ENCODE measurements at places on chromosomes 16 and 17. TPM values are rescaled to one million over a fixed set of nuclear protein-coding genes. Genes with fewer than 3 reads are reported as not detected.
A peak's percentile ranks its signal among the peaks of the same experiment; 100 is the strongest.

DNA sequence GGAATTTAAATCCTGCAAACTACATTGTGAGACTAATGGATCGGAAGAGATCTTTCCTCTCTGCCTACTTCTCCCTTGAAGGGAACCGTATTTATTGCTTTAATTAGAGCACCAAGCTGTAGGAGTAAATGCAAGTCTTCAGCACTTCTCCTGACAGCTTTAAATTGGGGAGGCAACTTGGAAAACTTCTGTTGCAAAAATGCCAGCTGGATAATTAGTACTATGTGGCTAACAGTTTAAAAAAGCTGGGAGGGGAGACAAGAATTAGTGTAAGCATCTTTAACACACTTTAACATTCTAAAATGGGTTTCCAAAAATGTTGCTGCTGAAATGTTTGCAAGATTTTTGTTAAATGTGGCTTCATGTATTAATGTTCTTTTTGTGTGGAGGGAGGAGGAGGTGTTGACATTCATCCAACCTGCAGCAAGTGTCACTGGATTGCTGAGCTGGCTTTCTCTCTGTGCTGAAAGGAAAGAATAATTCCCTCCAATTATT, 108.5 kb downstream of the PCTP start:
- DNase-seq, result no peak
- no peaks in the 10 kb centered on the region for H3K4me1 ChIP-seq
- no peak overlapping the region for H3K27ac ChIP-seq
- H3K36me3 ChIP-seq, result no peaks in the 10 kb centered on the region
- no peaks in the 10 kb centered on the region for H3K27me3 ChIP-seq
- no peak overlapping the region for H3K4me3 ChIP-seq

DNA sequence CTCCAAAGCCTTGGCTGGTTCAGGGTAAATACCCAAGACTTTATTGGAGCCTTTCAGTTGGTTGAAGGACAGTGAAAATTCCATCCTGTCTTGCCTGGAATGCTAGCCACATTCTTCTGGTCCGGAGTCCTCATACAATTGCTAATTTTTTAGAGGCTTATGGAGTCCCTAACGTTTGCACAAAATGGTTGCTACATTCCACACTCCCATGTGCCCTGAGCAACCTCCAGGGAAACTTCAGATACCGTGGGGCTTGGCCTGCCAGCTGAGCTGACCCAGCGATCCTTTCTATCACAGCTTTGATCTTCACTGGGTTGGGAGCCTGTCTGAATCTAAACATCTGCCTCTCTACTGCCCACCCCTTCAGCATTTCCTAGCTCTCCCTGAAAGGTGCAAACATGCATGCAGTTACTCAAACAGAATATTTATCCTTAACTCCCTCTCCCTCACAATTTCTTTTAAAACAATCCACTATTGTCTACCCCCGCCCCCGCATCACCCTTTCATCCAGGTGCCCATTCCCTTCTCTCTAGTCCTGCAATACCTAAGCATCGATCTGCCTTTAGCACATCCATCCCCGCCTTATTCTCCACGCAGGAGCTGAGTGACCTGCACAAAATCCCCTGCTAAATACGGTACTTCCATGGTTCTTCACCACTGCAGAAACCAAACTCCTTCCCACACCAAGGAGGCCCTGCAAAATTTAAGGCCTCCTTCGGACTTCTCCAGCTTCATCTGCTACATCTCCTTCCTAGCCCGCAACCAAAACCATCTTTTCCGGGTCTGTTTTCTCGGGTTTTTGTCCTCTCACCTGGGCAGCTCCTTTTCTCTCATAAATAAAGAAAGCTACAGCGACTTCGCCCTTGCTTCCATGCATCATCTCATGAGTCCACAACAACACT, 810 bp upstream of the GAN start:
- H3K27ac ChIP-seq, result peak overlapping the region; percentile 95
- no peaks in the 10 kb centered on the region for H3K36me3 ChIP-seq
- no peaks in the 10 kb centered on the region for H3K27me3 ChIP-seq
- peaks cover 41% of the 10 kb centered on the region for H3K4me1 ChIP-seq
- DNase-seq, result no peak

- H3K27me3 ChIP-seq, result peaks cover 59% of the 10 kb centered on the region
- no peak overlapping the region for H3K27ac ChIP-seq
- H3K36me3 ChIP-seq, result no peaks in the 10 kb centered on the region
- H3K4me3 ChIP-seq, result no peak overlapping the region
Measured at GRCh38 chr17:61593426-61593825, 2.4 kb upstream of the NACA2 start.

GRCh38 chr17:8608001-8608400, 22.5 kb downstream of the MYH10 start:
- no peak for DNase-seq
- no peak overlapping the region for H3K27ac ChIP-seq
- H3K4me3 ChIP-seq, result no peak overlapping the region
- no peaks in the 10 kb centered on the region for H3K36me3 ChIP-seq
- no peaks in the 10 kb centered on the region for H3K4me1 ChIP-seq

- peak; percentile 3 for DNase-seq
- no peaks in the 10 kb centered on the region for H3K4me1 ChIP-seq
- H3K36me3 ChIP-seq, result peaks cover 15% of the 10 kb centered on the region
- no peak overlapping the region for H3K27ac ChIP-seq
- H3K4me3 ChIP-seq, result no peak overlapping the region
Measured at GRCh38 chr17:77499699-77500435, 359.1 kb downstream of the SEC14L1 start.

- H3K27me3 ChIP-seq, result no peaks in the 10 kb centered on the region
- H3K4me3 ChIP-seq, result no peak overlapping the region
- peak overlapping the region; percentile 89 for H3K27ac ChIP-seq
- peaks cover 87% of the 10 kb centered on the region for H3K4me1 ChIP-seq
- peak; percentile 73 for DNase-seq
Measured at GRCh38 chr17:45296833-45297124, 20.0 kb downstream of the MAP3K14 start.

DNA sequence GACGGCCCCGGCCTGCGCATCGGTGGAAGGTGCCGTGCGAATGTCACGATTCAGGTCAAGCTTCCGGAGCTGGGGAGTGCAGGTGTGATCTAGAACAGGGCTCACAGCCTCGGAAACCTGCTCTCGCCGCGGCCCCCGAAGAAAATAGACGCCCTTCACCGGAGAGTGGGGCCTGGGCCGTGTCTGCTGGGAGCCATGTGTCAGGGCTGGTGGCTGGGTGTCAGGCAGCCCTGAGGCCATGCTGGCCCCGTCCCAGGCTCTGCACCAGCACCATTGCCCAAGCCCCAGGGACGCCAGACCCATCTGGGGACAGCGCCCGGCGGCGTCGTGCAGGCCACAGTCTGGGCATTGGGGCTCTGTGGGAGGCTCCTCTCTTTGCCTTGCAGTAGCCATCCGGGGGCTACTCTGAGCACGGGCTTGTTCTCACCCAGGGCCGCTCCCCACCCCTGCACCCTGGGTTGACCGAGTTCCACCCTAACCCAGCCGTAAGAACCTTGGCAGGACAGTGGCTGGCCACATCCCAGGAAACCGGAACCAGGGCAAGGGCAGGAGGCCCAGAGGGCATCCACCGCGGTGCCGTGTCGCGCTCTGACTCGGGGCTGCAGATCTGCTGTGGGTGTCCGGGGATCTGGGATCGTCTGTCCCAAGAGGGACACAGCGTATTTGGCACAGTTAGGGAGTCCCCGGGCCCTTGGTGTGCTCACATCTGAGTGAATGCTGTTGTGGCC, 5.3 kb upstream of the NUDT16L1 start:
- H3K27me3 ChIP-seq, result no peaks in the 10 kb centered on the region
- peaks cover 20% of the 10 kb centered on the region for H3K36me3 ChIP-seq
- no peak for DNase-seq
- H3K4me1 ChIP-seq, result peaks cover 12% of the 10 kb centered on the region
- H3K4me3 ChIP-seq, result no peak overlapping the region

DNA sequence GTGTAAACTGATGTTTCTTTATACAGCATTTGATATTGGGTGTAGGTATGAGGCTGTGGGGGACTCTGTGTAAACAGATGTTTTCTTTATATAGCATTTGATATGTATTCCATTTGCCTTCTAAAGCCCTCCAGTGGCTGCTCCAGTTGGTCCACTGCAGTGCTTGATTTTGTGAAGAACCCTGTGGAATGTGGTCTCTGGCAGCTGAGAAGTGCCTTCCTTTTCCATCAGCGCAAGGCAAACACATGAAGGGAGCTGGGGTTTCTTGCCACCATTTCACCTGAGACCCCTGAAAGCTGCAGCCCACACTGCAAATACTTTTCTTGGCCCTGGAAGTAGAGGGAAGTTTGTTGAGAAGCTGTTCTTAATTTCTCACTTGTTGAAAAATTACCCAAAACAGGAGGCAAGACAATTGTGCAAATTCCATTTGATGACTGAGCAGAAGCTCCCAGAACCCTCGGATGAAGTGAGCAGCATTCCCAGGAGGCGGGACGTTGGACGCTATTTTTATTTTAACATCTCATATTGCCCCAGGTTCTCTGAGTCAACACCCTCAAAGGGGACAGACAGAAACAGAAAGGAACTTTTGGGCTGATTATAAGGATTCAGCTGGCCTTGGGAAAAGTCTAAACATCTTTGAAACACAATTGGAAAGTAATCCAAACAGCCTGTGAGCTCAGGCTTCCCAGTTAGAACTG, 158.5 kb upstream of the RPH3AL start:
- DNase-seq, result no peak
- no peaks in the 10 kb centered on the region for H3K27me3 ChIP-seq
- peaks cover 12% of the 10 kb centered on the region for H3K4me1 ChIP-seq
- H3K36me3 ChIP-seq, result no peaks in the 10 kb centered on the region

DNA sequence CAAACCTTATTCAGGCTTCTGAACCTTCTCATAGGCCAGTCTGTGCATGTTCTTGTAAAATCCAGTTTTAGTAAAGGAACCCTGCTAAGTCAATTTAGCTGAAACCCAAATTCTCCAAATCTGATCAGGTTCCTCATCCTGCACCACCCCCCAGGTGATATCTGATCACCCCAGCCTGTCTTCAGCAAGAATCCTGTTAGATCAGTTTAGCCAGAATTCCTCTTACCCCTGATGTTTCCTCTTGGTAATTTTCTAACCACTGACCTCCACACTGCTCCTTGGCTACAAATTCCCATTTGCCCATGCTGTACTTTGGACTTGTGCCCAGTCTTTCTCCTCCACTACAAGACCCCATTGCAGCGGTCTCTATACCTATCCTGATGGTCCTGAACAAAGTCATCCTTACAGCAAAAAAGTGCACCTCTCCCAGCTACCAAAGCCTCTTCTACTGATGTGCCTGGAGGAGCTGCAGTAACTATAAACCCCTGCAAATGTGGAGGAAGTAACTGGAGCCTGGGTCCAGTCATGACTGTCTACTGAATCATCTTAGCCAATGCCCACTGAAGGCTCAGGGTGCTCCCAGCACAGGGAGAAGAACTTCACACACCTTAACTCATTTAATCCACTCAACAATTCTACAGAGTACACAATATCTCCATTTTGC, 23.8 kb downstream of the TEX14 start:
- H3K27me3 ChIP-seq, result peaks cover 5% of the 10 kb centered on the region
- no peak overlapping the region for H3K4me3 ChIP-seq
- H3K4me1 ChIP-seq, result no peaks in the 10 kb centered on the region
- no peaks in the 10 kb centered on the region for H3K36me3 ChIP-seq

DNA sequence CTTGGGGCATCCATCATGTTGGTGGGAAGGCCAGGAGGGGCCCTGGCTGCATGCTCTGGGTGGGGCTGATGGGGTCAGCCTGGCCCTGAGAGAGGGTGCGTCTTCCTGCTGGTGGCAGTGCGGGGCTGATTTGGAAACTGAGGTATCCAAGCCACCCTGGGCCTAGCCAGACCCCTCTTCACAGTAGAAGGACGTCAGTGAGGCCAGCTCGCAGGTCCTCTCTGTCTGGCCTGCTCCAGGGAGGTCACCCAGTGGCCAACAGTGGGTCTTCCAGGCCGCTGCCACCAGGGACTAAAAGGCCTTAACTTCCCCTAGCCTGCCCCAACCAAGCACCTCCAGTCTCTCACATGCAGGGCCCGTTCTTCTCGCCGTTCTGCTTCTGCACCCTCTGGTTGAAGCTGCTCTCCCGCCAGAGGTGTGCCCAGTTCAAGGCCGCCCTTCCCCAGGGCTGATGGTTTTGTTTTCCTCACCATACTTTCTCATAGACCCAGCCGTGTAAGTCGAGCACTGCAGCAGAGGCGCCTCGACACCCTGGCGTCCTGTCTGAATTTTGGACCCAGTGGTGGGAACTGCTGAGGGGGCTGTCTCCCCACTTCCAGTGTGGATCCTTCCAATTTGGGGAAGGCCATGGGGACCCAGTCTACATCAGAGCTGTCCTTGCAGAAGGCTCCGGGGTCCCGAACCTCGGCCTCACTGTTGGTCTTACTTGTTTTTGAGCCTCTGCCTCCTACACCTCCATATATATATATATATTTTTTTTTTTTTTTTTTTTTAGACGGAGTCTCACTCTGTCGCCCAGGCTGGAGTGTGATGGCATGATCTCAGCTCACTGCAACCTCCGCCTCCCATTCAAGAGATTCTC, 42.9 kb upstream of the CDC42EP4 start:
- H3K4me1 ChIP-seq, result no peaks in the 10 kb centered on the region
- no peak overlapping the region for H3K4me3 ChIP-seq

DNA sequence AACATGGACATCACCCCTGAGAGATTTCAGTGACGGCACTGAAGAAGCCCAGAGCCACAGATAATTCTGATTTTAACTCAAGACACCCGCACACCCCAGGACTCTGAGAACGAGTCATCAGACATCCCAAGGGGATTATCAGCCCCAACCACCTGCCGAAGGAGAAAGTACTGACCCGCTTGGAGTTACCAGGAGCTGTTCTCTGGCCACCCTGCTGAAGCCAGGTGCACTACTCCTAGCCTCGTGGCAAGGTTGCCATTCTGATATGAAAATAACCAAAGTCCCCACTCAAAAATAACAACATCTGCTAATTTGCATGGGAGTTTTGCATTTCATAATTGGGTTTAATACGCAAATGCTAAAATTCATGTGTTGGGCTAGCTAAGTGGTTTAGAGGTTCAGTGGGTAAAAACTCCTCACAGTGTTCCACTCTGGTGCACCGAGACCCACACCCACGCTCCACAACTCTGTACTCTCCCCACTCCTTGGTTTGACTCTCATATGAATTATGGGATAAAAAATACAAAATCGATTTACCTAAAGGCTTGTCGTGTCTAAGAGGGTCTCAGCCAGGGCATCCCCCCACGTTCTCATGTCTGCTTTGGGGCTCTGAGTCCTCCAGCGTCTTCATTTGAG, 143.0 kb upstream of the NOL11 start:
- H3K27ac ChIP-seq, result no peak overlapping the region
- no peaks in the 10 kb centered on the region for H3K4me1 ChIP-seq
- no peak overlapping the region for H3K4me3 ChIP-seq
- H3K36me3 ChIP-seq, result no peaks in the 10 kb centered on the region
- H3K27me3 ChIP-seq, result no peaks in the 10 kb centered on the region

- H3K36me3 ChIP-seq, result no peaks in the 10 kb centered on the region
- no peaks in the 10 kb centered on the region for H3K27me3 ChIP-seq
- peak overlapping the region; percentile 46 for H3K27ac ChIP-seq
- no peak for DNase-seq
- H3K4me3 ChIP-seq, result no peak overlapping the region
- H3K4me1 ChIP-seq, result peaks cover 7% of the 10 kb centered on the region
Measured at GRCh38 chr16:70592106-70592571, 54.2 kb upstream of the IL34 start.

GRCh38 chr16:31129568-31130335, 5.8 kb downstream of the PRSS8 start:
- H3K27me3 ChIP-seq, result no peaks in the 10 kb centered on the region
- no peak overlapping the region for H3K4me3 ChIP-seq
- H3K4me1 ChIP-seq, result peaks cover 29% of the 10 kb centered on the region

The SPATA32 gene
- not detected for total RNA-seq
